ENCODE measurements at places on chromosomes 4 and X. TPM values are rescaled to one million over a fixed set of nuclear protein-coding genes. Genes with fewer than 3 reads are reported as not detected.

- no peak for DNase-seq
Measured at GRCh38 chrX:150364347-150365050, 1.4 kb downstream of the MAMLD1 start.

The RAB41 gene
- 0.81 TPM for polyA plus RNA-seq

- no peak for DNase-seq
Measured at GRCh38 chr4:69239557-69240168, 25.1 kb upstream of the UGT2B11 start.

The MAGEA1 gene
- not detected for polyA plus RNA-seq

DNA sequence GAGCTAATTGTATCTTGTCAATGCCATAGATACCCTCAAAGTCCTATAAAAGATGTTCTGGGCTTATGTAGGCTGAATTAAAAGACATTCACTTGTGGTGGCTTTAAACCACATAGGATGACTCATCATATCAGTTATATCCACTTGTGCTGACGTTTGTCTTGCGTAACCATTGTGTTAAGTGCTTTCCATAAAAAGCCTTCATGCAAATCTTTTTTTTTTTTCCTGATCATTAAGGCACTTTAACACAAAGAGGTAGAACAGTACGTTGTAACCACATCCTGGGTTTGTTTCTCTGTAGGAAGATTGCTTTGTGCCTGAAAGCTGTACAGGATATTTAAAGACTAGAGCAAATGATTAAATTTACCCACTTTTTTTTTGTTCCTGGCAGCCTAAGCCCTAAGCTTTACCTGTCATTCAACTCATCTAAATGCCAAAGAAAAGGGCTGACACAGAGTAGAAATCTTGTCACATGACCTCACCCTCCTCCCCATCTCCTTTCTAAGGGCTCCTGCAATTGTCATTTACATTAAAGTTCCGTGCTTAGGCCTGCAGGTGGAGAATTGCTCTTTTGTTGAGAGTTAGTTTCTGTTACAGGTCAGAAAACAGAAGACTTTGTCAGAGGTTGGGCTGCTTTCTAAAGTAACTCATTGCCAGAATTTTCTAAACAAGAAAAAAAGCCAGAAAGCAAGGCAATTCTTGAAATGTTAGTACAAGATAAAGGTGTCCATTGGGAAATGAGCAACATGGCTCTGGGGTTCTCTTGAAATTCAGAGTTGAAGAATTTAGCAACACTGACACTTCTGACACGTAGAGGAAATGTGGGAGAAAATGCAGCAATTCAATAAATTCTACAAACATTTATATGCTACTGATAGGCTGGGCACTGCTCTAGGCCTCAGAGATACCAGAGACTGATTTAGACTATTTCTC lies 555.6 kb downstream of the PPARGC1A start:
- peak; percentile 12 for DNase-seq

DNA sequence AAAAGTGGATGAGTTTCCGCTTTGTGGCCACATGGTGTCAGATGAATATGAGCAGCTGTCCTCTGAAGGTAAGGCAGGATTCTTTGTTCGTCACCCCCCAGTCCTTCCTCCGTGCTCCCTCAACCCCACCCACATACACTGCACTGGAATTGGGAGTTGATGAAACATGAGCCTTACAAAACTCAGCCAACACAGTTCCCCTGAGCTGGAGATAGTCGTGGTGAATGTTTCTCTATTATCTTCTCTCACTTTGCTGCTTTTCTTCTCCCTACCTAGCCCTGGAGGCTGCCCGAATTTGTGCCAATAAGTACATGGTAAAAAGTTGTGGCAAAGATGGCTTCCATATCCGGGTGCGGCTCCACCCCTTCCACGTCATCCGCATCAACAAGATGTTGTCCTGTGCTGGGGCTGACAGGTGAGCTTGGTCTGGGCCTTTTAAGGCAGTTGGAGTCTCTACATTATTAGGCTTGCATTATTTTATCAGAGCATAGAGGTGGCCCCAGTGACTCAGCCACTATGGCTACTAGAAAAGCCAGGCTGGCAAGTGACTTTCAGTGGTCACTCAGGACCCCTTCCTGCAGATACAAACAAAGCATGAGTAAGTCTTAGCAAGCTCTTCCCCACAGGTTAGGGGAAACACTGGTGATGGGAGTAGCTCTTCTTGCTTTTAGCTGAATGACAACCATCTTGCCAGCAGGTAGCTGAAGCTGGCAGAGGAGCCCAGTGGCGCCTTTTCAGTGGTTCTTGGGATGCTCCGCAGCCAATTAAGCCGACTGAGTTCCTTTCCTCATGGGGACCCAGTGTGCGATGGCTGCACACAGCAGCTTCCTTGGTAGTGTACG lies 1.6 kb downstream of the RPL10 start:
- no peak for DNase-seq

The GLRA2 gene
- 0.19 TPM for polyA plus RNA-seq

DNA sequence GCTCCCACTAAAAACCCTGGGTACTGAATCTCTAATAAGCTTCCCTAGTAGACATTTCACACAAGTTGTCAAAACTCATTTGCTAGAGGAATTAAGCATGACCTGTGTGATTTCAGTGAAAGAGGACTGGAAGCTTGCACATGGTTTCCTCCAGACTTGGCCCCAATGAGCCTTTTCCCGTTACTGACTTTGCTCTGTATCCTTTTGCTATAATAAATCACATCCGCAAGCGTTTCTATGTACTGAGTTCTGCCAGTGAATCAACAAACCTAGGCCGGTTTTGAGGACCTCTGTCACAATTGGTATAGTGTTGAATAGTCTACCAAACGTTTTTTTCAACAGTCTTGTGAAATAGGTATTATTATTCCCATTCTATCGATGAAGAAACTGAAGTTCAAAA lies 8.2 kb downstream of the ATP11C start:
- DNase-seq, result no peak

GRCh38 chrX:104697294-104697693 lies 131.3 kb downstream of the IL1RAPL2 start:
- DNase-seq, result peak; percentile 58

The CSTF2 gene
- 23.5 TPM for polyA plus RNA-seq
